ENCODE measurements at places on chromosomes 3 and 15.
A peak's percentile ranks its signal among the peaks of the same experiment; 100 is the strongest.

DNA sequence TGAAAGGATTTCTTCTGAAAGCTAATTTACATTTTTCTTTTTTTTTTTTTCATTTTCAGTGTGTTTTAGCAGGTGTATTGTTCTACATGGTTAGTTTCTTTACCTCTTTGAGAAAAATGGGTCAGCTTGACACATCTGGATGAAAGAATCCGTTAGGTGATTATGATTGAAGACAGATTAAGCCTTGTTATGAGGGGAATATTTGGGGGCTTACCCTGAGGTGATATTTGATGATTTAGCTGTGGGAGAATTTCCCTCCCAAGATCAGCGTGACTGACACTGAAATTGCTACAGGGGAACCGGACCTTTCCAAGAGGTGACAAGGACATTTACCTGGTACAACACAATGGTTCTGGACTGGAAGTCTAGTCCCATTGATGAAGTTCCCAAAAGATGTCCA lies 147.5 kb downstream of the NFKBIZ start:
- no peak for DNase-seq

DNA sequence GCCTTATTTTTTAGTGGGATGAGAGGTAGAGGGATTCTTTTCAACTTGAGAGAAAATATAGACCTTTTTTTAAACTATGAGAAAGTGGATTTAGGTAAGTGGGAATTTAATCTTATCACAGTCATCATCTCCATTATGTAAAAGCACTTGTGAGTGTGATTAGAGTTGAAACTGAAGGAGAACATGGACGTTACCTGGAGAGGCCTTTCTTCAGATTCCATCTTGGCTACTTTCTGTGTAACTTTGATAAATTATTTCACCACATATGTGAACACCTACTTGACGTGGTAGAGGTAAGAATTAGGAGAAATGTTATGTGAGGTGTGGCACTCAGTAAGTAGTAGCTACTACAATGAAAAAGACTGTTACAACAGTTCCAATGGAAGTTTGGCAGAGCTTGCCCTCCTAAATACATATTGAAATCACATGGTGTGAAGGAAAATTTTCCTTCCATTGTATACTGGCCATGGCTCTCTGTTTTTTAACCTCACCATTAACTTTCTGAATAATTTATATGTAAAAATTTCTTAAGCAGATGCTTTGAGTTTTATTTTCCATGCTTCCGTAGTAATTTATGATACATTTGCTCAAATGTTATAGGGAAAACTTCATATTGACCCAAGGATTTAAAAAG lies 193.3 kb downstream of the FNDC3B start:
- no peak for DNase-seq

DNA sequence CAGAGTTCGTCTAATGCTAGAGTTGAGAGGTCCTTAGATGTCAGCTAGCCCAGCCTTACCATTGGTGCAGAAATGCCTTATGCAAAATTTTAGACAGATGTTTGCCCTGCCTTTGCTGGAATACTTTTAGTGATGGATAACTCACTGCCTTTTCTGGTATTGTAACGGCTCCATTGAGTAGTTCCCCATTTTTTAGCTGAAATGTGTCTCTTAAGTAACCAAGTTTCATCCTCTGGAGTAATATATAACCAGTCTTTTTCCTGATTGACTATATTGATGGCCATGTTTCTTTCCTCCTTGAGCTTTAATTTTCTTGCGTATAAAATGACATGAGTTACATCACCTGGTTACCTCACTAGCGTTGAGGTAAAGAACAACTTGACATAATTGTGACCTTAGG lies 45.0 kb downstream of the SNRK start:
- no peak for DNase-seq

DNA sequence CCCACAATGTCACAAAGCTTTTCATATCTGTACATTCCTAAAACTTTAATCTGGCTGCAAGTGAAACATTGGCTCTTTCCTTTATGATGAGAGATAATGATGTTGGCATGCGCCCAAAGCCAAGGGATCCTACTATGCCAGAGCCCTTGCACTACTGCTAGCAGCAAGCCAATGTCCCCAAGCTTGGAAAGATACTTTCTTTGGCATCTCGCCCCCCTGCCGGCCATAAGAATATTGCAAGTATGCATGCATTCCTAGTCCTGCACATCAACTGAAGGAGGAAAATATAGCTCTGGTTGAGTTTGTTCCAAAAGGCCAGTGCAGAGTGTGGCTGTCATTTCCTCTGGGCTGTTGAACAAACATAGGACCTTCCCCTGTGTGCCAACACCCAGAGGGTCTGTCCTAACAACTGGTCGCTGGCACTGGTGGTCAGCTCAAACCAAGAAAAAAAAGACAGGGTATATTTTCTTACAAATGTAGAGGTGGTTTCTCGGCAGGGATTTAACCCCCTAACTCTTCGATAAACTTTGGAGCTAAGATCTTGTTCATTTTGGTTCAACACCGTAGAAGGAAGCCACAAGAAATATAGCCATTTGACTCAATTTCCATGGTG lies 120.9 kb upstream of the ZBED2 start:
- DNase-seq: peak; percentile 52

- no peak for DNase-seq
Measured at GRCh38 chr15:30827625-30828303, 76.0 kb upstream of the FAN1 start.

DNA sequence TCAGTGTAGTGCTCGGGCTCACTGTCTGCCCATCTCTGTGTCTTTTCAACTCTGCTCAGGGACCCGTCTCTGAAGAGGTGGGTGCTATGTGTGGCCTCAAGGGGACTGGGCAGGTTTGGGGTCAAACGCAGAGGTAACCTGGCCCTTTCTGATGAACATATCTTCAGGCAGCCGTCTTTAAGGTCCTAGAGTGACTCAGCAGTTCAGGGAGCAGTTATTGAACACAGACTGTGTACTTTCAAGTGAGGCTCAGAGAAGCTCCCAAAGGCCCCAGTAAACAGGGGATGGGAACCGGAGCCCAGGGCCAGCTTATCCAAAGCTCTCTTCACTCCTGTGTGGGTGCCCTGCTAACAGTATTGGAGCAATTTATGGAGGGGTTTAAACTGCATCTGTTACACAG lies 73.1 kb downstream of the WDR76 start:
- DNase-seq: peak; percentile 22

GRCh38 chr3:79461129-79461792 lies 306.5 kb downstream of the ROBO1 start:
- DNase-seq: no peak

DNA sequence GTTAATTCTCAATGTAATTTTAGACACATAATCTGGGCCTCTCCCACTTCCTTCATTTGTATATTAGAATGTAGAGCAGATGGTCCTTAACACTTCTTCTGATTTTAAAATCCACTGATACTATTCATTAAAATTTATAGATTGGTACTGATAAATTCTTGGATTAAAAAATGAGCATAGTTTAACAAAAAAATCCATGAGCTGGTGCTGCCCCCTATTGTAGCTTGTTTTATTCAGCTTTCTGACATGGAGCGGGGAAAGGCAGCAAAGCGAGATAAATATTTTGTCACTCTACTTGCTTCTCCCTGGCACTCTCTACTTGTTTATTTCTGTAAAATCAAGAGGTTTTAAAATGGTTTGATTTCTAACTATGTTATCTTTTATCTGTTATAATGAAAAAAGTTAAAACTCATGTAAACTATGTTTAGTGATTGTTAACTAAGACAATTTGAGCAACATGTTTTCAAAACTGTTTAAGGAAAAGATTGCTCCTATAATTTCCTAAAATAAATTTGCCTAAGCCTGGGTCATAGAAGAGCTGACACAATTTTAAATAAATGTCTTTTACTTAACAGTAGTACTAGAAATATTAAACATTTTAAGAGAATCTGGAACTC lies 26.5 kb upstream of the PLOD2 start:
- peak; percentile 82 for DNase-seq

DNA sequence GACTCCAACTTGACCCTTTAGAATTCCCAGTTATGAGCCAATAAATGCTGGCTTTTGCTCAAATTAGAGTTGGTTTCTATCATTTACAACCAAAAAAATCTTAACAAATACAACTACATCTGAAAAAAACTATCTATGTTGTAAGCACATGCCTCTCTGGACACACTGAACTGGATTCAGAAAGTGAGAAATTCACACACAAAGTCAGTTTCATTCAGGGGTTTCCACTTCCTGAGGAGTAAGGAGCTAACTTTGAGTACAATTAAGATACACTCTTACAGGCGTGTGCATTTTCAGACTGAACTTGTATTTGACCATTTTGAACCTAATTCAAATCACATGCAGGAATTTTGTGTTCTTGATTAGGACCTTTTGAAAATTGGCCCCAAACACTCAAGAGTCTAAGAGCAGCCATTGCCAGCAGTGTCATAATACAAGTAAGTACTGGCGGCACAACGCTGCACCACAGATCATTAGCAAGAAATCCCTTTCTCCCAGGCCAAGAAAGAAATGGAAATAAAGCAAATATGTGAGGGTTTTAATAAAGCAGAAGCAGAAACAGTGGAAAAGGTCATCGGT lies 31.2 kb downstream of the LINS1 start:
- DNase-seq: no peak

DNA sequence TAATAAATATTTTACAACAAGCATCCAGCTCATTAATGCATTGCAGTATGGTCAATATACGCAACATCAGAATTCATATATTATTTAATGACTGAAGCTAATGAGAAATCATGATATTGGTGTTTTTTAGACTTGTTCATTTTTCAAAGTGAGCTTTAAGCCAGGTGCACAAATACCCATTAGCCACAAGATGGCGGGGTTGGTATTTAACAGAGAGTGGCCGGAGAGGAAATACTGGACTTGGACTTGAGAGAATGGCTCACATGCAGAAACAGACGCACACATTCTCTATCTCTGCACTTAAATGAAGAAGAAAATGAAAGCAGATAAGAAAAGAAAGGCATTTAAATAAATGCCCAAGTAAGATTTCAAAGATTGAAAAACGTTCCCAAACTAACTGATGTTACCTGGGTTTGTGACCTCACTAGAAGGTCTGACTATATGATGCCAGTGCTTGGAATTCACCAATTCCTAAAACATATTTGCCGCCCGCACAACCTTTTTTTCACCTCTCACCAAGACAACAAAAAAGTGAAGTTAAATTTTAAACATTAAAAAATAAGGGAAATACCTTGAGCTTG lies 21.2 kb upstream of the CRBN start:
- peak; percentile 89 for DNase-seq

- peak; percentile 70 for DNase-seq
Measured at GRCh38 chr15:40336744-40337122, 4.0 kb downstream of the CCDC9B start.

DNA sequence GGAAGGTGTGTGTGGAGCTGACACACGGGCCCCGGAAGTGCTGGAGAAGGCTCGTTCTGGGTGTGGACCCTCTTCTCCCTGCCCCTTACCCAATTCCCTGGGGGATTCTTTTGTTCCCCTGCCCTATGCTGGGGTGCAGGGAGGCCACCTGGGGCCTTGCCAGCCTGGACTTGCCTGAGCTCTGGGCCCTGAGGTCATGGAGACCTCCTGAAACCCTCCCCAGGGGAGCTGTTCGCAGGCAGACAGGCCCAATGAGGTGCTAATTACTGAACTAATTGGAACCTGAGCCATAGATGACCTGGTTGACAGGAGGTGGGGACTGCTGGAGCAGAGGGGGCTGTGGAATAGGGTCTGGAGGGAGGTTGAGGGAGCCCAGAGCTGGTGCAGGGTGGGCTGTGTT lies 9.4 kb upstream of the C15orf39 start:
- DNase-seq: no peak

- no peak for DNase-seq
Measured at GRCh38 chr15:51864408-51865056, 35.1 kb downstream of the TMOD3 start.
